ENCODE measurements at places on chromosomes 2 and 18. TPM values are rescaled to one million over a fixed set of nuclear protein-coding genes. Genes with fewer than 3 reads are reported as not detected.

The CHST10 gene
- 15.8 TPM for total RNA-seq

The HAAO gene
- not detected for total RNA-seq

The IL18R1 gene
- 0.99 TPM for total RNA-seq

The POTEJ gene
- total RNA-seq = not detected

The PCARE gene
- not detected for total RNA-seq

The C2orf92 gene
- 0.81 TPM for total RNA-seq

The ZSWIM2 gene
- not detected for total RNA-seq

The PLEK gene
- not detected for total RNA-seq

The KCNF1 gene
- total RNA-seq = 36.5 TPM

The DQX1 gene
- not detected for total RNA-seq

The TMEFF2 gene
- 0.29 TPM for total RNA-seq

The GALNT5 gene
- total RNA-seq = 3.2 TPM

The NRBP1 gene
- total RNA-seq = 125 TPM

The SP110 gene
- total RNA-seq = 6.8 TPM

The COL6A3 gene
- 0.09 TPM for total RNA-seq

The CFAP53 gene
- 0.33 TPM for total RNA-seq

The LHCGR gene
- total RNA-seq = not detected

The ORC4 gene
- total RNA-seq = 43.0 TPM

The MDH1B gene
- total RNA-seq = 1.7 TPM

The PLGLB2 gene
- total RNA-seq = 0.49 TPM

The HOXD1 gene
- total RNA-seq = 0.28 TPM

The PDIA6 gene
- total RNA-seq = 363 TPM

Data from A549 treated with DMSO at 1 μM for 4 hours (cell line).